Tongue (tissue), 3 donors: ENCODE measurements at places on chromosomes 16 and 17. TPM values are rescaled to one million over a fixed set of nuclear protein-coding genes. Genes with fewer than 3 reads are reported as not detected.

GRCh38 chr17:81350320-81350890, 44.9 kb upstream of the BAHCC1 start:
- no peak for DNase-seq

DNA sequence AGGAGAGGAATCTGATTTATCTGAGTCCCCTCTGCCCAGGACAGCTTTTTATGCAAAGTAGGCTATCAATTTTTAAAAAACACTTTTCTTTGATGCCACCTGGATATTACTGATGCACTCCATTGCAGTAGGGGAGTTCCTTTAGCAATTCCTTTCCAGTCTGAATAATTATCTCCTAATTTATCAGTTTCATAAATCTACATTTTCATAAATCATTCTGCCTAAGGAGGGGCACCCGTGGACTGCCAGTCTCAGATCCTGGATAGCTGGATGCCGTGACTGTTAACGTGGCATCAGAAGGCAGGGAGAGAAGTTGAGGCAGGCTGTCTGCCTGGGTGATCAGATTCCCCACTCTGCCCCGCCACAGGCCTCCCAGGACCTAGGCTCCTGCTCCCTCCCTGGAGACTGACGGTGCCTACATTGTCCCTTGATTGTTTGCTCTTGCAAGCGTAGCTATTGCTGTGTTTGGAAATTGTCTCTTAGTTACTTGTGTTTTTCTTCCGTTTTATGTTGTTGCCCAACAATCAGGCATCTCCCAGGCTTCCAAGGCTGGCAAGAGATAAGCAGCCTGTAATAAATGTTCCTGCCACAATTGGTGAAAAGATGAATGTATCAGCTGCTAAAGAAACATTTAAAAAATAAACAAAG, 75.2 kb downstream of the KATNIP start:
- DNase-seq, result no peak

DNA sequence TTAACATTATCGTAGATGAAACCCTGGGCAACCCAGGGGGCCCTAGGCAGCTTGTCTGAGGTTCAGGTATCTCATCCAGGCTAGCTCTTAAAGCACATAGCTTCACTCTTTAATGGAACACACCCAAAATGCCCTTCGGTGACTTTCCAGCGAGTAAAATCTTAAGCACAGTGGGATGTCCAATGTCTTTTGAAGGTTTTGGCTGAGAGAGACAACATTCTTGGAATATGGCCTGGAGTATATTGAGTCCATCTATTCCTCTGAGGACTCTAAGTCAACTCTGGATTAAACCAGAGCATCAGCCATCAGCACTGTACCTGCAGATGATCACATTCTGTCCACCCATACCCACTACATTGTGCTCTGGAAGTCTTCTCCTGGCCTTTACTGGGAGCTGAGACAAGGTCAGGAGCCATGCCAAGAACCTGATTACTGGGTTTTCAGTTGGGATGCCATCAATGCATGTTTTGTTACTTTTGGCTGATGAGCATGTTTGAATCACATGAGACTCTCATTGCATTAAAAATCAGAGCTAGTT, 63.4 kb upstream of the CDH11 start:
- peak; percentile 29 for DNase-seq

- no peak for DNase-seq
These were observed 46.9 kb downstream of the TEKT5 start for GRCh38 chr16:10647721-10648296.

GRCh38 chr17:3762922-3763776, 37.8 kb downstream of the ITGAE start:
- no peak for DNase-seq

- no peak for DNase-seq
These were observed 4.3 kb downstream of the KLHL36 start for GRCh38 chr16:84652566-84652965.

- peak; percentile 53 for DNase-seq
These were observed 878 bp downstream of the TAOK1 start for GRCh38 chr17:29390851-29391631.

- no peak for DNase-seq
These were observed 5.4 kb downstream of the RECQL5 start for GRCh38 chr17:75661531-75661930.

Gene NPIPA2
- total RNA-seq, result not detected

Gene KCNJ2
- total RNA-seq, result 19.1 TPM

Gene SMIM36
- not detected for total RNA-seq

Gene CCL1
- not detected for total RNA-seq

Gene MYCBPAP
- total RNA-seq, result 0.21 TPM
